ENCODE measurements at places on chromosomes 2 and 18.

GRCh38 chr2:168849610-168850009, 40.6 kb downstream of the SPC25 start:
- peak; percentile 56 for DNase-seq

GRCh38 chr2:106332054-106332453, 136.2 kb downstream of the RGPD3 start:
- peak; percentile 82 for DNase-seq

DNA sequence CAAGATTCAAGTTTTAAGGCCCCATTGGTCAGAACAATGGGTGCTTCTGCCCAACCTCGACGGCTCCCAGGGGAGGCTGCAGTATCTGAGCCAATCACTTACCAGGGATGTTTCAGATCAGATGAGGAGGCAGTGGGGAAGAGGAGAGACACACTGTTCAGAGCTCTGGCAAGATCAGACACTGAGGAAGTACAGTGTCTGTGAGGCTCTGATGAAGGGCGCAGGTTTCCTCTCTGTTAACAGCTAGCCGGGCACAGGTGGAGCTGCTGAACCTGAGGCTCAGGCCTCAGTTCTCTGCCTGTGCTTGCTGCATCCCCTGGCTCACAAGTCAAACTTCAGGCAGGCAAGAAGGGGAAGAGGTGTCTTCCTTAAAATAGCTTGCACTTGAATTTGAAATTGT, 69.7 kb downstream of the TPO start:
- DNase-seq, result no peak

DNA sequence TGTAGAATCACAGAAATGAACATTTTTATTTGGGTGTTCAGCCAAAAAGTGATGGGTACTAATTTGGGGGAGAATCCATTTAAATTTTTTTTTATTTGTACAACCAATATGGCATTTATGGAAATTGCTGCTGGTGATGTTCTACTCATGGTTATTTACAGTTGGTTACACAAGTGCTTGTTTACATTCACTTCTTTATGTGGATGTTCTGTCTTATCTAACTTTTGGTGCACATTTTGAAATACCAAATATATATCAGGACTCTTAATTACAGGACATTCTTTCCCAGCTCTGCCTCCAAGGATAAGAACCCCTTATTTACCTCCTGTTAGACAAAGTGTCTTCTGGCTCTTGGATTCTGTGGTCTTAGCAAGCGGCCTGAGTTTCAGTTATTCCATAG, 35.2 kb downstream of the NEMP2 start:
- DNase-seq, result no peak

- peak; percentile 81 for DNase-seq
Measured at GRCh38 chr18:35463050-35463449, 34.7 kb downstream of the INO80C start.

DNA sequence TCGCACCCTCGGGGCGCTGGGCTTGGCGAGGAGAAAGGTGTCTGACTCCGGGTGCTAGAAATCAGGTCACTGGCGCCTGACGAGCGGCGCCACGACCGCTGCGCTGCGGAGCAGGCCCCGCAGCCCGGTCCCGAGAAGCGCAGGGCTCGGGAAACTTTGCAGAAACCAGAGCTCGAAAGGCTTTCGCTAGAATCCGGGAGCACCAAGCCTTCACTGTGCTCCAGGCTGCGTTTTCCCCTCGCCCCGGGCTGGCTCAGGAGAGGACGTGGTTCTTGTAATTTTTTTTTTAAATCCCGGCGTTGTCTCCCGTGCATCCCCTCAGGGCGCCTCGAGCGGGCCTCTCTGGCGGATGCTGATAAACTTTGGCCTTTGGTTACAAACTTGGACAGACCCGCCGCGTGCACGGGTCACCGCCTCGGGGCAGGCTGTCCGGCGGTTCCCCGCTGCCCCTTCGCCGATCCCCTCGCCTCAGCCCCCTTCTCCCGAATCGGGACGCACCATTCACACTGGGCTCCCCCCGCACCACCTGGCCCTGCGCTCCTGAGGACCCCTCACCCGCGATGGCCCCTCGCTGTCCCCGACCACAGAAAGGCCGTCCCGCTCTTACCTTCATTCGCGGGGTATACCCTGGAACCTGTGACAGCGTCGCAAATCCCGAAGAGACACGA, 419 bp downstream of the EPHA4 start:
- peak; percentile 56 for DNase-seq

DNA sequence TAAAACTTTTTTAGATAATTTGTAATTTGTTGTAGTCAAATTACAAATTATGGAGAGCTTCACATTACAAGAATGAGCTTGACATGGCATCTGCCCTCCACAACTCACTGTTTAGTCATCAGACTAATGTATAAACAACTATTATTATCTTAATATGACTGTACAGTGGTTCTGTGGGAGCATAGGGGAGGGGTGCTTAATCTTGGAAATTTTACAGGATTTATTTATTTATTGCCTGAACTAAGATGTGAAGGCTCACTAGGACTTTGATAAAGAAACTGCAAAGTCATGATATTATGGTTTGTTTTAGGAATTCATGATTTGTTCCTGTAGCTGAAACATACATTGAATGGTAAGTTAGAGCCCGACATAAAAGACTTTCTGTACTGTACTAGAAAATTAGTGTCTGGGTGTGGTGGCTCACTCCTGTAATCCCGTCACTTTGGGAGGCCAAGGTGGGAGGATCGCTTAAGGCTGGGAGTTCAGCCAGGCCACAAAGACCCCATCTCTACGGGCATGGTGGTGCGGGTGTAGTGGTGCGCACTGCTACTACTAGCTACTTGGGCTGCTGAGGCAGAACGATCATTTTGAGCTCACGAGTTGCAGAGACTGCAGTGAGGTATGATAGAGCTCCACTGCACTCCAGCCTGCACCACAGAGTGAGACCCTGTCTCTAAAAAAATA, 2.1 kb downstream of the MARCHF7 start:
- DNase-seq, result no peak

- DNase-seq, result peak; percentile 83
Measured at GRCh38 chr2:219542931-219543595, 546 bp downstream of the CHPF start.

- DNase-seq, result peak; percentile 32
Measured at GRCh38 chr2:119234021-119235019, 10.7 kb downstream of the STEAP3 start.

GRCh38 chr18:28372186-28372585, 195.3 kb upstream of the CDH2 start:
- DNase-seq, result no peak

- DNase-seq, result no peak
Measured at GRCh38 chr2:26314243-26314642, 31.7 kb upstream of the SELENOI start.

GRCh38 chr2:205461678-205462665, 220.3 kb upstream of the NRP2 start:
- DNase-seq, result no peak
